Stimulated activated CD4-positive, alpha-beta T cell treated with anti-CD3 and anti-CD28 coated beads, TNF-alpha, amount 100 ng/mL, for 1 hour (primary cell): ENCODE measurements at places on chromosomes 16 and 17.
A peak's percentile ranks its signal among the peaks of the same experiment; 100 is the strongest.

GRCh38 chr17:66492080-66492479 lies 189.7 kb downstream of the PRKCA start:
- no peak for DNase-seq

GRCh38 chr17:74389084-74389753 lies 21.9 kb downstream of the GPR142 start:
- no peak for DNase-seq

DNA sequence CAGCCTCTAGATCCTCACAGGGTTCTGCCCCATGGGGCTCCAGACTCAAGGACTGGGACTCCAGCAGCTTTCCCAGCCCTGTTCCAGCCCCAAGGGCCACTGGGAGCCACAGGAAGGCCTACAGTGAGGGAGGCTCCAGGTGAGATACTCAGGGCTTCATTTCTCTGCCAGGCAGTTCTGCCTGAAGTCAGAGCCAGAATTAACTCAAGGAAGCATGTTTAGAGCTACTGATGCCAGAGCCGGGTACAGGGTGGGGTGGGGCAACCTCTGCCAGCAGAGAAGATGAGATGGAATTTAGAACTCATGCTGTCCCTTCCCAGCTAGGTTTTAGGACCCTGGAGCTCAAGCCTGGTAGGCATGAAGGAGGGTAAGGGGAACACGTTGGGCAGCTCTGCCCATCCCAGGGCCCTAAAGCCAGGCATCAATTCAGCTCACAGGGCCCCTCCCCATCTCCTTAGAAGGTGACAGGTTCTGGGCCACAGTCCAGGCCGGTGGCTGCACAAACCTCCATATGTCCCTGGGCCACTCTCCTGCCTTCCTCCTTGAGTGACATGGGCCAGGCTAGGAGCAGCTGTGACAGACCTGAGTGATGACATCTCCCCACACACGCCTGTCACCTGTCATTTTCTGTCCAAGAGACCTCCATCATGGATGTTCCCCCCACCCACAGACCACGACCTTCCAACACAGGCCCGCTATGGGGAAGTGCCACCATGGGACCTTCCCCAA lies 24.5 kb upstream of the SPPL2C start:
- no peak for DNase-seq

GRCh38 chr17:43679911-43680310 lies 18.2 kb upstream of the MEOX1 start:
- DNase-seq, result no peak

DNA sequence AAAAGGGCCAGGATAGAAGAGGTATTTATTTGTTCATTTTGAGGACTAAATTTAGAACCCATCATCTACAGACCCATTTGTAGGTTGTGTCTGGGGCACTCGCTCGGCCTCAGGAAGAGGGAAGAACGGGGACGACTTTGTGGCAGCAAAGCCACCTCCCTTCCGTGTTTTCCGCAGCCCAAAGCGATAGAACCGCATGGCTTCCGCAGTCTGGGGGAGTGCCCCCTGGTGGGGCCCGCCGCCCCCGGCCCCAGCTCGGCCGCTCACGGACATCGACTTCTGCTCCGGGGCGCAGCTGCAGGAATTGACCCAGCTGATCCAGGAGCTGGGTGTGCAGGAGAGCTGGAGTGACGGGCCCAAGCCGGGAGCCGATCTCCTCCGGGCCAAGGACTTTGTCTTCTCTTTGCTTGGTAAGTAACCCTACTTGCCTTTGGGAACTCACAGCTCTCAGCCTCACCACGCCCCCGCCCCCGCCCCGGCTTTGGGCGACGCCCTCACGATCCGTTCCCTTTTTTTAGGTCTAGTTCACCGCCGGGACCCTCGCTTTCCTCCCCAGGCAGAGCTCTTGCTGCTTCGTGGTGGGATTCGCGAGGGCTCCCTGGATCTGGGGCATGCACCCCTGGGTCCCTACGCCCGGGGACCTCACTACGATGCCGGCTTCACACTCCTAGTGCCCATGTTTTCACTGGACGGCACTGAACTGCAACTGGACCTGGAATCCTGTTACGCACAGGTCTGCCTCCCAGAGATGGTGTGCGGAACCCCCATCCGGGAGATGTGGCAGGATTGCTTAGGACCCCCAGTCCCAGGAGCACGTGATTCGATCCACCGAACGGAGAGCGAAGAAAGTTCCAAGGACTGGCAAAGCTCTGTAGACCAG lies 681 bp downstream of the TMEM102 start:
- no peak for DNase-seq

DNA sequence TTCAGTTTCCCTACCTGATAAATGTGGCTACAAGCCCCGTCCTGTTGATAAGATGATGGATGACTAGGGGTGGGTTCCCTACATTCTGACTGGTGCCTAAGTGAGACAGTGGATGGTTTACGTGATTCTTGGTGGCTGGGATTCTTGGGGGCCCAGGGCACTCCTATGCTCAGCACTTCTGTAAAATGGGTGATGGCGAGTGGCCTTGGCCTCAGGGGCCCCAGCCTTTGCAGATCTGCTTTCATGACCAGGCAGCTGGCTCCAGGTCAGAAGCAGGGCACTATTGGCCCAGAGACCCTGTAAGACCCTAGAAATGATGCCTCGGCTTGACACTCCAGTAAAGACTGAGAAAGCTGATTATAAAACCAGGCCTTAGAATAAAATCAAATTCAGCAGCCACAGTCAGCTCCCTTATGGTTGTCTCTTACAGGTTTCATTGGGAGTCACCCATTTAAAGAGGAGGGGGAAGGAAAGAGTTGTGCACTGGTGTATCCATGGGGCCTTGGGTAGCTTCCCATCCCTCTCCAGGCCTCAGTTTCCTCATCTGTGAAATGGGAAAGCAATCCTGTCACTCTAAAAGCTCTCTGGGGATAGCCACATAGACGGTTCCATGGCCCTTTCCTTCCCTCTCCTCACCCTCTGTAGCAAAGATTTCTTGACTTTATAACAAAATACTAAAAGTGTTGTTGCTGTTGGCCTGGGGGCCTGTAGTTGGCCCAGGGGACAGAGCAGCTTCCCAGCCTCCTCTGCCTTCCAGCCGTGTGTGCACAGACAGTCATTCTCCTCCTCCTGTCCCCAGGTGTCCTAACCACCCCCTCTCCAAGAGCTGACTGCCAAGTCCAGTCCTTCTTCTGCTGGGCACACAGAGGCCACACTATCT lies 1.2 kb downstream of the SNX20 start:
- DNase-seq, result no peak

DNA sequence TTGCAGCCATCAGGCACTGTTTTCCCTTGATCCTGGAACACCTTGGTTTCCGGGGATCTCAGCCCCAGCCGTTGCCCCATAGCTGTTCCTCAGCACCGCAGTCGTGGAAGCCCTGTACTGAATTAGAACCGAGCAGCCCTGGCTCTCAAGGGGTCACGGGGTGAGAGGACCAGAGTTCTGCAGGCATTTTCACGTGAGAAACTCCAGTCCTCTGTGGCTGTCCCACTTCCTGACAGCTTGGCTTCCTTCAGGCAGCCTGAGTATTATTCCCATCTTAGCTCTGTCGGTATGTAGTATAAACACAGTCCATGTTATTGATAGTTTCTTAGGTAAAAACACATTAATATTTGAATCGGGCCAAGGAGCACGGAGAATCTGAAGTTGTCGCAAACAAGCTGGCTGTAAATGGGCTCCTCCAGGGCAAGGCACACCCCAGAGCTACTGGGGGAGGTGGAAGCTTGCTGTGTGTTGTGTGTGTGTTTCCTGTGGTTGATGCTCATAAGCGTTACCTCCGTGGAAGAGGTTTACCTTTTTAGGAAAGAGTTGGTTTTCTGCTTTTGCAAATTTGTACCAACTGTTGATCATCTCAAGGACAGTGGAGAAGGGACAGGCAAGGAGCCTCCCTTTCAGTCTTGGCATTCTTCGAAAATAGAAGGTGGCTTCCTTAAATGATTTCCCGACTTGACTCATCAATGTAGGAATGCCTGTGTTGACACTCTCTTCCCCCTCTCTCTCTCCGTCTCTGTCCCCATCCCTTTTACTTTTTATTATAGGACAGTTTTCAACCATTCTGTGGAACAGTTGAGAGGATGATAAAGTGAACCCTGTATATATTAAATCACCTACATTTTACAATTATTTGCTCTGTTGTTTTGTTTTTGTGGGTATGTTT lies 208.9 kb upstream of the CHMP6 start:
- DNase-seq, result peak; percentile 35

DNA sequence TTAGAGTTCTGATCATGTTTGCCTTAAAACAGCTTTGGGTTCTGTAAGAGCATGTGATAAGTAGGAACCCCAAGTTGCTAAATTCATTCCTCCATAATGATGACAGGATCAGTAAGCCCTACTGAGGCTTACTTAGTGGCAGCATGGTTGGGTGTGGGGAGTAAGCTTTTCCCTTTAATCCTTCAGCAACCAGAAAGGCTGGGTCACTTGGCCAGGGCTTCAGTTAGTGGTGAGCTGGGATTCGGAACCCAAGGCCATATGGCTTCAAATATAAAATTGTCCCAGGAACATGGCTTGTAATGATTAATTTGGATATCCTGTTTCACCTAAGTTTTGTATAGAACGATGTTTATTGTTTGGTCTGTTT lies 850 bp downstream of the GINS3 start:
- no peak for DNase-seq

DNA sequence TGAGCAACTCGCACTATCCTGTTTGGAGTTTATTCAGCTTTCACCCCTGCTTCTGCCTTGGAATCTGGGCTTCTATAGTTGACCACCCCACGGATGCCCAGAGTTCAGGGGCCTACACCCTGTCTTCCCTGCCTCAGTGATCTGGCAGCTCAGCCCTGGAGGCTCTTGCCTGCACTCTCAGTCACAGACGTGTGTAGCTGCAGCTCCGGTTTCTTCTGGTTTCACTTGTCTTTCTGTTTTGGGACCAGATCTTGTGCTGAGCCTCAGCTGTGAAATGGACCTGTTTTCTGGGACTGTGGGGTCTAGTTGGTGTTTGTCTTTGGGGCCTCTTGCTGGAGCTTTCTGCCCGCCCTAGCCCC lies 5.8 kb downstream of the GPT2 start:
- no peak for DNase-seq

GRCh38 chr16:23278031-23278430 lies 24.1 kb upstream of the SCNN1B start:
- DNase-seq, result no peak

GRCh38 chr17:39665642-39666224 lies 584 bp downstream of the TCAP start:
- DNase-seq, result no peak

DNA sequence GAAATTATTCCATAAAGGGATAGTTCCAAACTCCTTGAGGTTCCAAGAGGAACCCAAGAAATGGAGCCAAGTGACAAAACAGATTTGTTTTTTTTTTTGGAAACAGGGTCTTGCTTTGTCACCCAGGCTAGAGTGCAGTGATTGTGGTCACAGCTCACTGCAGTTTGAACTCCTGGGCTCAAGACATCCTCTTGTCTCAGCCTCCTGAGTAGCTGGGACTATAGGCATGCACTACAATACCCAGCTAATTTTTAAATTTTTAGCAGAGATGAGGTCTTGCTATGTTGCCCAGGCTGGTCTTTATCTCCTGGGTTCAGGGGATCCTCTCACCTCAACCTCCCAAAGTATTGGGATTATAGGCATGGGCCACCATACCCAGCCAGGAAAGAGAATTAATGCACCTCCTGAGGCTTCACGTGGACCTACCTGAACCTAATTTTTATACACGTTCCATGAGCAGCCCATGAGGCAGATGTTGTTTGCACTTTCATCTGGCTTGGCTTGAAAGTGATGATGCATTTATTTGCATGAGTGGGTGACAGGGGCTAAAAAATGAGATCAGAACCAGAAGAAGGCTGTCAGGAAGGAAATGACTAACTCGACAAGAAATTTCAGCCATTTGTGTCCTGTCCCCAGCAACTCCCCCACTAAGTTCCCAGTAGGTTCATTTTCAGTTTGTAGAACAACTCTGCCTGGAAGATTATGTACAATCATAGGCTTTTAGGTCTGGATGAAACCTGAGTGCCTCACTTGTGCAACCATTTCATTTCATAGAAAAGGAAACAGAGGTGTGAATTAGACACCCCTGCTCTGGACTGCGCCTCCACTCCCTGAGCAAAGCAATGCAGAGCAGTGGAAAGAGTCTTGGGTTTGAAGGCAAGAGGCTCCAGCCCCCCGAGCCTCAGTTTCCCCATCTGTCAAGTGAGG lies 10.3 kb upstream of the IRF8 start:
- no peak for DNase-seq

DNA sequence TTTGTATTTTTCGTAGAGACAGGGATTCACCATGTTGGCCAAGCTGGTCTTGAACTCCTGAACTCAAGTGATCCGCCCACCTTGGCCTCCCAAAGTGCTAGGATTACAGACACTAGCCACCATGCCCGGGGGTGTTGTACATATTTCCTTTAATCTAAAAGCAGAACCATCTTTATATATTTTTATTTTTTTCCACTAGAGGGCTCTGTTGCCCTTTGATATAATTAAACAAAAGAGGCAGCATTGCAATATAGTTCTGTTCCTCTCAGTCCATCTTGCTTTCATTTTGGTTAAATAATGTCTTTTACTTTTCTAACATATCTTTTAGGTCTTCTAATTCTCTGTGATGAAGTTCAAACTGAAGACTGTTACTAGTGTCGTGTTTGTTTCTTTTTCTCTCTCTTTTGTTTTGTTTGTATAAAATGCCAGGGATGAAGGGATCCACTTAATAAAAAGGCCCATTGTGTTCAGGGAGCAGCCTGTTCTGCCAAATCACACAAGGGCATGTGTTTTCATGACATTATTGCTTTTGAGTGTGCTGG lies 23.4 kb downstream of the WWOX start:
- no peak for DNase-seq

- no peak for DNase-seq
Measured at GRCh38 chr17:4499431-4500190, 930 bp downstream of the SPNS2 start.

- no peak for DNase-seq
Measured at GRCh38 chr17:44416558-44417289, 27.3 kb upstream of the ITGA2B start.

DNA sequence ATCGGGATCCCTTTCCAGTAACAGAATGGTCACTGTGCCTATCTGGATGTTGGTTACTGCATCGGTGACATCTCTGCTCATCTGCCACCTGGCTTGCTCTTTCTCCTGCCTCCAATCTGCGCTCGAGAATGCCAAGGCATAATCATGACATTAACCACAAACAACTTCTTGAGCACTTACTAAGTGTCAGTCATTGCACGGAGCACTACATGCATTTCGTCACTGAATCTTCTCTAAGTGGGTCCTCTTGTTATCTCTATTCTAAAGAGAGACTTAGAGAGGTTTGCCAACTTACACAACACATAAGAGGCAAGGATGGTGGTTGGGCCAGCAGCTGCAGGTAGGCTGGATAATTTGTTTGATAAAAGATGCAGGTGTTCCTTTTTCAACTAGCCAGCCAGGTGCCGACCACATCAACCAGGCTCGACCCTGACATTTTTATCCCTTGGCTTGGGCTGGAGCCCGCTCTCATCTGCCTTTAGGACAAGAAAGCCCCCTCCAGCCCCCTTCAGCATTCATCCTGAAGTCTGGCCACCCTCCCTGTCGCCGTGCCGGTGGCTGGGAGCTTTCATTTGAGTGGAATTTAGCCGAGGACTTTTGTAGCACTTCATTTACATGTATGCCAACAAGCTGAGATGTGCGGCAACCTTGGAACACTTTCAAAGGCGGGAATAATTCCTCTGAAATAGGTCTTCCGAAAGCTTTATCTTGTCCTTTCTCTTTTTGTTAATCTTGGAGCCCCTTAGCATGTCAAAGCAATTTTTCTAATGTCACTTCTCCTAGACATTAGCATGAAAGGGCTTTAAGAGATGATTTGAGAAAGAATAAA lies 89.3 kb upstream of the NKD1 start:
- DNase-seq, result no peak
